ENCODE measurements at places on chromosomes 16 and 17.
A peak's percentile ranks its signal among the peaks of the same experiment; 100 is the strongest.

- no peak for DNase-seq
These were observed 88.2 kb upstream of the FA2H start for GRCh38 chr16:74862743-74863244.

DNA sequence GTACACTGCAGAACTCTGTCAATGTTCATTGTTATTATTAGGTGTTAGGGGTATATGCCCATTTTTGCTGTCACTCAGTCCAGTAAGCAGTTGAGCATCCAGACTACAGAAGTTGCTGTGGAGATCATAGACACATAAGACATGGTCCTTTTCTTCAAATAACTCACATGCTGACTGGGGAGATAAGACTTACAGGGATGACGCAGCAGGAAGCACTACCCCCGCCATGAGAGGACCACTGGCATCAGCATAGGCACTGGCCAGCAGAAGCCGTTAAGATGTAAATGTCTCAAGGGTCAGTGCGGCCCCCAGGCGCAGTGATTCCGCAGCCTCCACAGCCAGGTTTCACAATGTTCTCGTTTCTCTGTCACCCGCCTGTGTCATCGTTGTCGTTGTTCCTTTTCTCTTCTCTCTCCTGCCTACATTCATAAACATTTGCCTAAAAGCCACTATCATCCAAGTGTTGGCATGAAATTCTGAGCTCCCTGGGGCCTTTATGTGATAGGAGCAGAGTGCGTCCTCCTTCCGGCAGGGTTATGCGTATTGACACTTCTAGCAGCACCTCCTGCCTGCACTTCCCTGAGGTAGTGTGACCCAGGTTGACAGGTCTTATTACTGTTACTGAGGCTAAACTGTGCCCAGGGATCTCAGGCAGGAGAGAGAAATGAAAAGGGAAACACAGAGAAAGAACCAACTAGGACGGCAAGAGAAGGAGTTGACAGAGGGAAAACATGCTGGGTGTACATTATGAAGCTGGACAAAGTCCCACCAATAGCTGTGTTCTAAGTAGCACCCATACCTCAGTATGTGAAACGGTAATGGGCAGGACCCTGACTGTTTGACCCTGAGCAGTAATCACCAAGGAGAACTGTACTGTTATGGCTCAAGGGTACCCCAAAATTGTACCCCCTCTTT lies 17.9 kb downstream of the TANGO6 start:
- DNase-seq: no peak

- DNase-seq: no peak
These were observed 367.4 kb downstream of the SEC14L1 start for GRCh38 chr17:77508047-77508715.

GRCh38 chr17:15364615-15365014 lies 23.2 kb upstream of the TEKT3 start:
- DNase-seq: no peak

DNA sequence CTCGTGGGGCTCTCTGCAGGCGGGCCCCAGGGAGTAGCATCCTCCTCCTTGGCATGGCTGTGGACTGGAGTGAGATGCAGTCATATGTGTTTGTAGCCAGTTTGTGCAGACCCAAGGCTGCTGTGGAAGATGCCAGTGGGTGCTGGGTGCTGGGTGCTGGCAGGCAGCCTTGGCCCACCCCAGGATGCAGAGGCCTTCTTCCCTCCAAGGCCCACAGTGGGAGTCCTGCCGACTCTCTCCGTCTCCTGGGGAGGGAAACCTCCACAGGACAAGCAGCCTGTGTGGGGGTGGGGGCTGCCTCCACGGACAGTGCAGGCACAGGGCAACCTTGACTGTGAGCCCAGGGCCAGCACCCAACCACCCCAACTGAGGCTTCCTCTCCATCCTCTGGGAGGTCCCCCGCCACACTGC lies 13.8 kb upstream of the TMEM92 start:
- DNase-seq: no peak

DNA sequence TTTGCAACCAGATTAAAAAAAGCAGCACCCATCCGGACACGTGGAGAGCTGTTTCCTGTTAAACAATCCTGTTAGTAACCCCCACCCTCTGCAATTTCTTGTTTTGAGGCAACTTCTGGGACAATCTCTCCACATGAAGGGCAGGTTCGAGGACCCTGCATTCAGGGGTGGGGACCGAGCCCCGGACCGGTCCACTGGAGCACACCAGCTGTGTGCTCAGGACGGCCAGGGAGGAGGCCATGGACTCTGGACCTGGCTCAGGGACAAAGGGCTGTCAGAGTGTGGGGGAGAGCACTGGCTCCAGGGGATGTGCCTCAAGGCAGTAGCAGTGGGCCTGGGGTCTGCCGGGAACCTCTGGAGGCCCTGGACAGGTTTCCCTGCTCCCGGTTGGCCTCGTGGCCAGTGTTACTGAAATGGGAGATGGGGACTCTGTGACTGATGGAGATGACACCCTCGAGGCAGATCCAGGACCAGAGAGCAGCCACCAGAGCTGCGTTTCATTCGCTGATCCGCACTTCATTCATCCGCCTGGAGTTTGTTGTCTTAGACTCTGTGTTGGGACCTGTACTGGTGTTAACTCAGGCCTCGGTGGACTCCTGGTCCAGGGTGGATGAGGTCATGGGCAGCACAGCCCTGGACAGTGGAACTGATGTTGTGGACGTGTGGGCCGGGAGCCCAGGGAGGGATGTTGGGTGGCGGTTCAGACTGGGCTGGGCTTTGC lies 2.9 kb upstream of the CPNE7 start:
- DNase-seq: no peak

GRCh38 chr17:78729641-78730040 lies 52.4 kb downstream of the CYTH1 start:
- no peak for DNase-seq

- no peak for DNase-seq
These were observed 21.2 kb downstream of the DNASE1 start for GRCh38 chr16:3675601-3676130.

DNA sequence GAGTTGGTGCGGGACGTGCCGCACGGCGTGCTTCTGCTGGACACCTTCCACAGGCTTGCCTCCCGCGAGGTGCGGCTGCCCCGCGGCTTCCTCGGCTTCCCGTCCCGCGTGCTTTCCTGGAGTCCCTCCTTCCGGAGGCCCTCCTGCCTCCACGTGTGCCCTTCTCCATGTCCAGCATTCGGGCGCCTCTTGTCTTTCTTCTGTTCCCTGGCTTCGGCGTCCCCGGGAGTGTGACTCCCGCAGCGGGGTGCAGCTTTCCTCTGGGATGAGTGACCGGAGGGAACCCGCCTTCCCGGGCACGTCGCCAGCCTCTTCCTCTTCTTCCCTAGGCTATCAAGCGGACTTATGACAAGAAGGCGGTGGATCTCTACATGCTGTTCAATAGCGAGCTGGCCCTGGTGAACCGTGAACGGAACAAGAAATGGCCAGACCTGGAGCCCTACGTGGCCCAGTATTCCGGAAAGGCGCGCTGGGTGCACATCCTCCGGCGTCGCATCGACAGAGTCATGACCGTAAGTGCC lies 23.0 kb downstream of the DNAH2 start:
- no peak for DNase-seq

GRCh38 chr17:795721-796120 lies 13.6 kb downstream of the MRM3 start:
- DNase-seq: no peak

GRCh38 chr17:79340333-79341221 lies 266.0 kb downstream of the ENGASE start:
- DNase-seq: no peak

DNA sequence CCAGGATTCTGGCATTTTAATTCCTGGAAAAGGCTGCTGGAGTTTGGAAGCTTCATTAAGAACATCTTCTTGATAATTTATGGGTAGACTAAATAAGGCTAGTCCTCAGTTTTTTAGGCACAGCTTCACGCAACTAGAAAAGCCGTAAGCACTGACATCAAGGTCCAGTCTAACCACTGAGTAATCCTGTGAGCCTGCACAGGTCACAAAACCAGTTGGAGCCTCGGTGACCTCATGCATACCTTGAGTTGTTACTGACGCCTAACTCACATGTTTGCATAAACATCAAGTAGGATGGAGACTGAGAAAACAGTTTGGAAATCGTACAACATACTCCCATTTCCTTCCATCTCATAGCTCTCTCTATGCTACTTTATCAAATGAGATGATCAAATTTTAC lies 63.8 kb upstream of the RCVRN start:
- DNase-seq: no peak

DNA sequence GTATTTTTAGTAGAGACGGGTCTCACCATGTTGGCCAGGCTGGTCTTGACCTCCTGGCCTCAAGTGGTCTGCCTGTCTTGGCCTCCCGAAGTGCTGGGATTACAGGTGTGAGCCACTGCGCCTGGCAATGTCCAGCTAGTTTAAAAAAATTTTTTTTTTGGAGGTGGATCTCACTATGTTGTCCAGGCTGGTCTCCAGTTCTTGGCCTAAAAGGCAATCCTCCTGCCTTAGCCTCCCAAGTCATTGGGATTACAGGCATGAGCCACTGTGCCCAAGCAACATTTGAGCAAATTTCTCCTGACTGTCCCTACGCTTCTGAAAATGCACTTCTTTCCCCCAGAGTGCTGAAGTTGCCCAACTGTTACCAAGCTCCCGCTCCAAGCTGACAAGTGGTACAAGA lies 8.0 kb downstream of the MAP3K14 start:
- no peak for DNase-seq

DNA sequence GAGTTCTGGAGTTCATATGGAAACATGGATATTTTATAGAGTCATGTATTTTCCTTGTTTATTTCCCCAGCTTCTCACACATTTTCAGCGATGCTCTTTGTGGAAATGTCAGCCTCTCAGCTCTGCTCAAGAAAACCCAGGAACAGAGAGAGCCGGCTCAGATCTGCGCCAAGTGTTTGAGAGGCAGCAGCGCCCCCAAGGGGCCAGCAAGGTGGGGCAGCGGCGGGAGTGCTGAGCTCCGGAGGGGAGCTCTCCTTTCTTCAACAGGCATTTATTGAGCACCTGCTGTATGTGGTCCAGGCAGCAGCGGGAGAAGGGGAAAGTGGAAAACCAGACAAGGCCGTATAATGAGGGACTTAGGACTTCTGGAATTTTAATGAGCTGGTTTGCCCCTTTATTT lies 421.1 kb upstream of the C16orf82 start:
- DNase-seq: peak; percentile 27

- no peak for DNase-seq
These were observed 28.5 kb downstream of the EMP2 start for GRCh38 chr16:10551881-10552280.

GRCh38 chr16:68187505-68187904 lies 48.4 kb downstream of the ESRP2 start:
- DNase-seq: no peak

DNA sequence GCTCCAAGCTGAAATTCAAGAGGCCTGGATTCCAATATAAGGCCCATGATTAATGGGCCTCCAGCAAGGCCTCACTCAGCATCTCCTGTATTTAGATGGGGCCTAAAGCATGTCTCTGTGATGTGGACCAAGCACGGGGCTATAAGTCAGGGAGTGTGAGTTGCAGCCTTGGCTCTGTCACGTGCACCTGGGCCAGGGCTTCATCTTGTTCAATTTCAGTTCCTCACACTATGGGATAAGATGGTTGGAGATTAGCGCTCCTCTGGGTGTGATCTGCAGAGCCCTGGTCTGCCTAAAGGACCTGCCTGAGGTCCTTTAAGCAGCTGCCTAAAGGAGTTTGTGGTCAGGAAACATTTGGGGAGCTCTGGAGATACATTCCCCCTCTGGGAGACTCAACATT lies 25.2 kb downstream of the KLHL36 start:
- DNase-seq: no peak

GRCh38 chr17:9138161-9138717 lies 116.9 kb downstream of the NTN1 start:
- DNase-seq: no peak

GRCh38 chr16:31253642-31254045 lies 6.1 kb upstream of the ITGAM start:
- no peak for DNase-seq

GRCh38 chr17:41417576-41418015 lies 6.8 kb downstream of the KRT37 start:
- no peak for DNase-seq

DNA sequence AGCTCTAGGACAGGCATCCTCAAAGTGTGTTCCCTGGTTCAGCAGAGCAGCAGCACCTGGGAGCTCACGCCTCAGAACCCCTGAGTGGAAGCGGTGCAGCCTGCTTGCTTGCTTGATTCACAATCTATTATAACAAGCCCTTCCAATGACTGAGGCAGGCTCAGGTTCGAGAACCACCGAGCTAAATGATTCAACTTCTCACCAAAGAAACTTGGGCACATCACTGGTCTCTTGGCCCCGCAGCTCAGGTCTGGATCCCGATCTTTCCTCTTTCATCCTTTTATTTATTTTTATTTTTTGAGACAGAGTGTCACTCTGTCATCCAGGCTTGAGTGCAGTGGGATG lies 24.5 kb downstream of the CLUH start:
- no peak for DNase-seq

DNA sequence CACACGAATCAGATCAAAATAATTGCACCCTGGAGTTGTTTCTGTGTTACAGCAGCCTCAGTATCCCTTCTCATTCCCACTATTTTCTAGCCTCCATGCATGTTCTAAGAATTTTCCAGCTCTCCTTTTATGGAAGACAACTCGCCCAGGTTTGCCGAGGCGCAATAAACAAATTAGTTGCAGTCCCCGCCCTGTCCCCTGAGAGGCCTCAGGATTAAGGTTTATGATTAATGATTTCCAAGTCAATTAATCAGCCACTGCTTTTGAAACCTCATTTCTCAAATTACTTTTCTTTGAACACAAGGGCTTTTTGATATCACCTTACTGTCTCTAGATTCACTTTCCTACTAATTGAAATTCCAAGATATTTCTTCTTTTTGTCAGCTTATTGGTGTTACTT lies 138.3 kb upstream of the HSBP1 start:
- DNase-seq: no peak

DNA sequence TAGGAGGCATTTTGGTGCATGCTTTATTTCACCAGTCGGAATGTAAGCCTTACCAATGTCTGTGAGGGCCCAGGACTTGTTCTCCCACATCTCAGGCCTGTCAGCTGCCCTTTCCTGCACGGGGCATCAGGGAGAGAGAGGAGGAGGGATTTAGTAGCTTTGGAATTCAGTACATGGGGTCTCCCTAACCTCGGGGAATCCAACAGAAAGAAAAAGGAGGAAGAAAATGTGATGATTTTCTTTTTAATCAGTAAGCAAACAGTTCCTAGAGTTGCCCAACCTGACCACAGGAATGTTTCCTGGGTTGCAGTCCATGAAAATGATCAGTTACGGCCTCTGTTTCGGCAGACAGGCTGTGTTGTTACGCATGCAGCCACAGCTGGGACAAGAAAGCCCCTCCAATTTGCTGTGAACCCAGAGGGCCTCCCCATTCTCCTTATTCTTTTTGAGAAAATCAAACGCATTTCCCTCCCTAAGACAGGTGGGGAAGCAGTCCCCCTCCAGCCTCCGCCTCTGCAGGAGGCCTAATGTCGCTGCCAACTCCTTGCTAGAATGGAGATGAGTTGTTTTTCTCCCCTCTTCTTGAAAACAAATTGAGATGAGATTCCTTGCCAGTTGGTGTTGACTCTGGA lies 53.1 kb upstream of the TANGO6 start:
- no peak for DNase-seq

- no peak for DNase-seq
These were observed 105.5 kb downstream of the SPAG9 start for GRCh38 chr17:51015145-51015558.

GRCh38 chr17:40980596-40980995 lies 3.5 kb downstream of the KRT40 start:
- DNase-seq: no peak
